ENCODE measurements at places on chromosomes 16 and 17.

DNA sequence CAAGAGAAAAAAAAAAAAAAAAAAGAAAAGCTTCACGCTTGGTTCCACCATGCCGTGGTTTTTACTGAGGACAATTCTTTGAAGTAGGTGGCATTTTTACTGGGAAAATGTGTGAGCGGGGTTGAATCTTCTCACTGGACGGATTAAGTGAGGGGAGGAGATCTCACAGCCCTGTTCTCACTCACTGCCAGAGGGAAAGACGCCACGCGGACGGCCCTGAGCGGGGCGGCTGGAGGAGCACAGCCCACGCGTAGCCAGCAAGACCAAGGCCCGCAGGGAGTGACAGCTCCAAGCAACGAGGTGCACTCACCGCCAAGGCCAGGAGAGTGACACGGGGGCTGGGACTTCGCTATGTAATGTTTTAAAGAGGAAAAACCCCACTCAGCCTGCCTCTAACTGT is 43.1 kb downstream of the MRM3 start:
- no peak for DNase-seq

DNA sequence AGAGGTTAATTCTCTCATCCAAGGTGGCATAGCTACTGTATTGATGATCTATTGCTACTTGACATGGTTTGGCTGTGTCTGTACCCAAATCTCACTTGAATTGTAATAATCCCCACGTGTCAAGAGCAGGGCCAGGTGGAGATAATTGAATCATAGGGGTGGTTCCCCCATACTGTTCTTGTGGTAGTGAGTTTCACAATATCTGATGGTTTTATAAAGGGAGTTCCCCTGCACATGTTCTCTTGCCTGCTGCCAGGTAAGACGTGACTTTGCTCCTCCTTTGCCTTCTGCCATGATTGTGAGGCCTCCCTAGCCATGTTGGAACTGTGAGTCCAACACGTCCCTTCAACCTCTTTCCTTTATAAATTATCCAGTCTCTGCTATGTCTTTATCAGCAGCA is 22.9 kb upstream of the CPPED1 start:
- no peak for DNase-seq

DNA sequence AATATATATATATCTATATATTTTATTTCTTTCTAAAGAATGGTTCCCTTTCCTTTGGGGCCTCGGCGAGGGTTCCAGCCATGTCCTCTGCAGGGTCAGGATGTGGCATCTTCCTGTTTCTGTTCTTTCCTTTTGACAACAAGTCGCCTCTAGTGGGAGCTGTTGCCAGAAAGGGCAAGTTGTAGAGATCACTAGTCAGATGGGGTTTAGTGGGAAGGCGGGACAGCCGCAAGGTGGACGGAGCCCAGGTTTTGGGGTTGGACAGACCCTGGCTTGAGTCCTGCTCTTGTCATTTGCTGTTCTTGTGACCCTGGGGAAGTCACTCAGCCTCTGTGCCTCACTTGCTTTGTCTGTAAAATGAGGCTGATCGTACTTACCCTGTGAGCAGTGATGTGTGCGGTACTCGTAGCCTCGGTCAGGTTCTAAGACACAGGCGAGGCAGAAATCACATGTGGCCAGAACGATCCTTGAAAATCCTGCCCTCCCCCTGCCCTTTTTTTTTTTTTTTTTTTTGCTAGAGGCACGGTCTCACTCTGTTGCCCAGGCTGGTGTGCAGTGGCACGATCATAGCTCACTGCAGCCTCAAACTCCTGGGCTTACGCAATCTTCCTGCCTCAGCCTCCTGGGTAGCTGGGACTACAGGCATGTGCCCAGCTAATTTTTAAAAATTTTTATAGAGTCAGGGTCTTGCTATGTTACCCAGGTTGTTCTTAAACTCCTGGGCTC is 80.1 kb downstream of the ABCC6 start:
- no peak for DNase-seq

GRCh38 chr16:24815021-24815420 is 30.7 kb upstream of the SLC5A11 start:
- no peak for DNase-seq

- no peak for DNase-seq
These were observed 76.4 kb downstream of the ANKRD11 start for GRCh38 chr16:89413811-89414585.

DNA sequence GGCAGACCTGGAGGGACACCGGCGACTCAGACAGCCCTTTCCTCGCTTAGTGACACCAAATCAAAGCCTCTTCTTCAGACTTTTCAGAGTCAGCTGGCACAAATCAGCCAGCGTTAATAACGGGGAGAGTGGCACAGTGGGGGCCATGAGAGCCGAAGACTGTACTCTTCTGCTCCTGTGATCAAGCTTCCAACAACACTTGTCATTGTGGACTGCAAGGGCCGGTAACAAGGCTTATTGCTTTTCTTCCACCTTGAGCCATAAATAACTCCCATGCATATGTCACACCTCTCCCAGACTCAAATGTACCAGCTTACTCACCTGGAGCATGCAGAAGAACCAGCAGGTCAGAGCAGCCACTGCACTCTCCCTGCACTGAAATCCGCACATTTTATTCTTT is 12.8 kb downstream of the FLCN start:
- no peak for DNase-seq

GRCh38 chr17:72970246-72970645 is 122.2 kb downstream of the SLC39A11 start:
- DNase-seq: no peak

DNA sequence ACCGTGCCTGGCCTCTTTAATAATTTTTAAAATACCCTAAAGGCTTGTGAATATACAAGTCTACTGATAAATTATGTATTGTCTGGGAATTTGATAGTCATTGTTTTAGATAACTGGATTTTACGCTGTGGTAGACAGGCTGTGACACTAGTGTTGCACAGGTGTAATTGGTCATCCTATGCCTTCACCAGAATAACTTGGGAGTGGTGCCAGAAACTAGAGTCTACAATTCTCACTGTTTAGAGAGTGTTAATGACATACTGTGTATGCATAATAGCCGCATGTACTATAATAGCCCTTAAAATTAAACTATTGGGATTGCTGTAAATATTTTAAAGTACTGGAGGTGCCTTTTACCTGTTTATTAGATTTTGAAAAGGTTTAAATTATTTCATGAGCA is 11.4 kb downstream of the CNEP1R1 start:
- DNase-seq: no peak

- DNase-seq: no peak
These were observed 12.9 kb downstream of the GPRC5B start for GRCh38 chr16:19871721-19872120.

GRCh38 chr17:14793237-14793636 is 471.9 kb downstream of the PMP22 start:
- no peak for DNase-seq

- DNase-seq: no peak
These were observed 41.1 kb upstream of the SLC5A10 start for GRCh38 chr17:18910881-18911280.

GRCh38 chr17:82613283-82614094 is 34.8 kb downstream of the WDR45B start:
- DNase-seq: no peak

DNA sequence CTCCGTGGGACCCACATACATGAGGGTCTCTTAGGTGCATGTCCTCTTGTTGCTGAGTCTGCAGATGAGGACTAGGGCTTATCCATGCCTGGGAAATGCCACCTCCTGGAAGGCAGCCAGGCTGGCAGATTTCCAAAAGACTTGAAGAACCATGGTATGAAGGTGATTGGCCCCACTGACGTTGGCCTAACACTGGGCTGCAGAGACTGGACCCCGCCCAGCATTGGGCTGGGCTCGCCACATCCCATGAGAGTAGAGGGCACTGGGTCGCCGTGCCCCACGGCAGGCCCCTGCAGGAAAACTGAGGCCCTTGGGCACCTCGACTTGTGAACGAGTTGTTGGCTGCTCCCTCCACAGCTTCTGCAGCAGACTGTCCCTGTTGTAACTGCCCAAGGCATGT is 38.2 kb upstream of the IL21R start:
- no peak for DNase-seq

DNA sequence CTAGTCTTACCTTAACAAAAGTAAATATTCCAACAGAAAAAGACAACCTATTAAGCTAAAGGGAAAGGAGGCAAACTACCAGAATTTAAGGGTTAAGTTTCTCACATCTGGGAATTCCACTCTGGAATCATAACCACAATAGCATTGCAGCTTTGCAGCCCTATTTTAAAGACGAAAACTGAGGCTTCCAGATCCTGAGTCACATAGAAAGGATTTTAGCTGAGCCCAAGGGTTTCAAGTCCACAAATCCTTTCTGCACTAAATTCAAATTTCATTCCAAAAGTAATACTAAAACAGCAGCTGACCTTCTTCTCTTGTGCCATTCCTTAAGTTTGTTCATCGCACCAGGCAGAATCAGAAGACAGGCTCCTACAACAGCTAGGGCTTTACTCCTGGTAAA is 17.8 kb downstream of the XYLT1 start:
- no peak for DNase-seq

DNA sequence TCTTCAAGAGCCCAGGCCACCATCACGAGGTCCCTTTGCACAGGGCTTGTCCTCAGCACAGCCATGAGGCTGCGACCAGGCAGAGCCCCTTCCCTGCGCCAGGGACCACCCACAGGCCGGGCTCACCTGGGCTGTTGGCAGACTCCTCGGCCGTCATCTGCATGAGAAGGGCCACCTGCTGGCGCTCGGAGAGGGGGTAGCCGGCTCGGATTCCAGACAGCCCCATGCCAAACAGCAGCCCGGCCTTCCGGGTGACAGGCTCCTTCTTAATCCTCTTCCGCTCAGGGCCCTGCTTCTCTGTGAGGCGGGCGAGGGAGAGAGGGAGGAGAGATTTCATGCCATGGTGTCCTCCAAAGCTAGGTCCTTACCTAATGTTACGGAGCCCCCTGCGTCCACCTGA is 73.4 kb downstream of the ZNF778 start:
- no peak for DNase-seq

DNA sequence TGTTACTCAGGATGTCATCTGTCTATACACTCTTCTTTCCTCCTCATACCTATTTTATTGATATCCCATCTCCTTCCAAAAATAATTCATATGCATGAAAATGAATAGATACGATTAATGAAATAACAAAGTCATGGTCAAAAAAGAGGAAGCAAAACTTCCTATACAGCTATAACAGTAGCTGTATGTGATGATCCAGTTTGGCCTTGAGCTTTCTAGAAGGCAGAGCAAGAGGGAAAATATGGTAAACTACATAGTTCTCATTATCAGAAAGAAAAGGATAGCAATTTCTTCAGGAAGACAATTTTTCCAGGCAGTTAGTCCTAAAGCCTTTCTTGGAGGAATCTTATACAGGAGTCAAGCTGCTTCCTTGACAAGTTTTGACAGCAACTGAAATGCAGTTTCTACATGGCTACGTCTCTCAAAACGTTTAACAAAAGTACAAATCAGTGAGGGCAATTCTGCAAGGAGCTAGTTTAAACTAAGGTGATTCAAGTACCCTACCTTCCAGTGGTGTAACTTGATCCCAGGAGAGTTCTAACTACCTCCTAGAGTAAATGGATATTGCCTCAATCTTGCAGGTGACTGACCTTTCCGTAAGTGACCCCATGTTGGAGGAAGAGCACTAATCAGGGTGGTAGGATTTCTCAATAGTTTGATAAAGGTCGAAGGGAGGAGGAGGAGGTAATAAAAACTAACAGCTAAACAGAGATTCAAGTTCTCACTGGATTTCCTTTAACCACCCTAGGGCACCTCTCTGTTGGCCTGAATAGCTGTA is 1.0 kb downstream of the SPAG5 start:
- no peak for DNase-seq

- no peak for DNase-seq
These were observed 2.2 kb downstream of the MYO19 start for GRCh38 chr17:36532435-36532975.

- DNase-seq: no peak
These were observed 28.2 kb upstream of the CLEC18B start for GRCh38 chr16:74449470-74449869.

GRCh38 chr16:75026892-75027391 is 28.1 kb downstream of the ZNRF1 start:
- no peak for DNase-seq

DNA sequence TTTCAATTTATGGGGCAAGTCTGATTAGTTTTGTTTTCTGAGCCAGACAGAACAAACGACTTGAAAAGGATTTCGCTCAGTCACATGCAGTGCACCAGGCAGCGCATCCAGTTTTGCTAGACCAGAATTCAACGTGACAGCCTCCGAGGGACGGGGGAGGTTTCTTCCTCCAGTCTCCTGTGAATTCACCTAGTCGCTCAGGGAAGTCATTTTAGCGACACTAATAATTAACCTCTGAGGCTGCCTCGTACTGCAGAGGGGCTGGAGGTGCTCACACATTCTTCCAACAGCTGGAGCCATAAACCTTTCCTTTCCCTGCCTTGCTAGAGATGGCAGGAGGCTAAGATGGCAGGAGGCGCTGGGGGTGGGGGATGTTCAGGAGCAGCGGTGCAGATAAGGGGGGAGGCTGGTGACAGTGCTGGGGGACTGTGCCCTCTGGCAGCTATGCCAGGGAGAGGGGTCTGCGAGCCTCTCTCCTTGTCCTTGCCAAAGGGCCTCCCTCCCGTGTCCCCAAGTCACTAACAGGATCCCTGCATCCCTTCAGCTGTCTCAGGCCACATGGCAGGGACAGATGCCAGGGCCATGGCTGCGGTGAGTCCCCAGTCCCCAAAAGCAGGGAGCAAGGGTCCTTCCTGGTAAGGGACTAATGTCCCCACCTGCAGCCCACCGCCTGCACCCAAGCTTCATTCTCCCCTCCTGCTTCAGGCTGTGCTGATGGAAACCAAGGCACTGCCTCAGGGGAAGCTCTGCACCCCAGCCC is 24.0 kb downstream of the MXRA7 start:
- no peak for DNase-seq

- DNase-seq: no peak
These were observed 138.3 kb downstream of the KCNJ2 start for GRCh38 chr17:70307430-70308225.

- DNase-seq: no peak
These were observed 19.4 kb downstream of the RHOT1 start for GRCh38 chr17:32161506-32162365.

DNA sequence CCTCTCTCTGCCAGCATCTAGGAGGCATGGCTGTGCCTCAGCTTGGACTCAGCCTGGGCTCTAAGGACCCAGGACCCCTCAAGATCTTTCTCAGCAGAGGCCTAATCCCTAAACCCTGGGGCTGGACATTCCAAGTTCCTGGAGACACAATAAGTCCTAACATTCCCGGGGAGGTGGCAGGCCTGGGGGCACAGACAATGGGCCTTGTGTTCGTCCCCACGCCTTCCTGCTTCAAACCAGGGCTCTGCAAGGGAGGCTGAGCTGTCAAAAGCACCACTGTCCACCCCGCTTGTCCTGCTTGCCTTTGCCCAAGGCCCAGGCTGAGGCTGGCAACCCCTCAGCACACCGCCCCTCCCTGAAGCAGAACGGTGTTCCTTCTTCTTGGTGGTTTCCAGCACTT is 13.7 kb downstream of the SDK2 start:
- no peak for DNase-seq
